ENCODE measurements at places on chromosomes 12 and 14.

- H3K4me3 ChIP-seq = no peak overlapping the region
- no peaks in the 10 kb centered on the region for H3K27me3 ChIP-seq
- H3K27ac ChIP-seq = no peak overlapping the region
- no peaks in the 10 kb centered on the region for H3K36me3 ChIP-seq
These were observed 41.3 kb downstream of the VDR start for GRCh38 chr12:47863467-47863866.

DNA sequence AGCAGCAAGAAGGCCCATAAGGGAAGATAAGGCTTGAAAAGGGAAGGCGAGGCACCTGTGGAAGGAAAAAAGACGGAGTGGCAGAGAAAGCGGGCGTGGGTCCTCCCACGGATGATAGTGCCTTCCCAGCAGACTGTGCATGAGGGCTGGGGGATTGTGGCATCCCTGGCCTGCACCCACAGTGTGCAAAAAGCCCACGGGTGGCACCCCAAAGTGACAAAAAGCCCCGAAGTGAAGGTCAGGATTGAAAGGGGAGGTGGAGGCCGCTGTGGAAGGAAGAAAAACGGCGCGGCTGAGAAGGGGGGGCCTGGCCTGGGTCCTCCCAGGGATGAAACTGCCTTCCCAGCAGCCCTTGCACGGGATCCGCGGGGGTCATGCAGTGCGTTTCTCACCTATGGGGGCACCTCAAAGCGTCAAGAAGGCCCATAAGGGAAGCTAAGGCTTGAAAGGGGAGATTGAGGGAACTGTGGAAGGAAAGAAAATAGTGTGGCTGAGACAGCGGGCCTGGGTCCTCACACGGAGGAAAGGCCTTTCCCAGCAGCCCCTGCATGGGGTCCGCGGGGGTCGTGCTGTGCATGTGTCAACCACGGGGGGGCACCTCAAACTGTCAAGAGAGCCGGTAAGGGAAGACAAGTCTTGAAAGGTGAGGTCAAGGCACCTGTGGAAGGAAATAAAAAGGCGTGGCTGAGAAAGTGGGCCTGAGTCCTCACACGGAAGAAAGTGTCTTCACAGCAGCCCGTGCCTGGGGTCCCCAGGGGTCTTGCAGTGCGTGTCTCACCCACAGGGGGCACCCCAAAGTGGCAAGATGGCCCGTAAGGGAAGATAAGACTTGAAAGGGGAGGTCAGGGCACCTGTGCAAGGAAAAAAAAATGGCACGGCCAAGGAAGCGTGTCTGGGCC is 274.1 kb downstream of the ALG10 start:
- no peaks in the 10 kb centered on the region for H3K36me3 ChIP-seq
- no peak overlapping the region for H3K27ac ChIP-seq
- no peak for DNase-seq
- no peaks in the 10 kb centered on the region for H3K4me1 ChIP-seq

DNA sequence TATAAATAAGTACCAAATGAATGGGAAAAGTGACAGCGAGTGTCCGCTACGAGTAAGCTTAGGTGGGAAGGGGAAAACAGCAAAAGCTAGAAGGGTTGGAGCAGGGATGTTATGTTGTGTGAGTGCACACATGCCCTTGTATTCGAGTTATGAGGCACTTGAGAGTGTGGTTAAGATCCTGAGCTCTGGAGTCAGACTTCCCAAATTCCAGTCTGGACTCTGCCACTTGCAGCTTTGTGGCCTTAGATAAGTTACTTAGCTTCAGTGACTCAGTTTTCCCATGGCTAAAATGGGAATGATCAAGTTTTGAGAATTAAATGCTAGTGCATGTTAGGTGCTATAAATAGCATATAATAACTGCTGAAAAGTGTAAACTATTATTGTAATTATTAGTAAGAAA is 44.9 kb downstream of the KTN1 start:
- H3K36me3 ChIP-seq = peaks cover 30% of the 10 kb centered on the region
- no peak overlapping the region for H3K27ac ChIP-seq
- no peaks in the 10 kb centered on the region for H3K27me3 ChIP-seq
- H3K4me3 ChIP-seq = no peak overlapping the region
- no peak for DNase-seq

- H3K4me1 ChIP-seq = peaks cover 9% of the 10 kb centered on the region
- no peaks in the 10 kb centered on the region for H3K36me3 ChIP-seq
- DNase-seq = no peak
- H3K4me3 ChIP-seq = no peak overlapping the region
These were observed 42.2 kb upstream of the KTN1 start for GRCh38 chr14:55537782-55538181.

GRCh38 chr14:56193347-56193746 is 75.1 kb downstream of the PELI2 start:
- H3K4me3 ChIP-seq = no peak overlapping the region
- H3K27me3 ChIP-seq = no peaks in the 10 kb centered on the region
- no peak overlapping the region for H3K27ac ChIP-seq
- peaks cover 30% of the 10 kb centered on the region for H3K4me1 ChIP-seq

GRCh38 chr12:11147420-11147819 is 13.0 kb upstream of the TAS2R30 start:
- no peaks in the 10 kb centered on the region for H3K4me1 ChIP-seq
- DNase-seq = no peak
- H3K4me3 ChIP-seq = no peak overlapping the region
- no peaks in the 10 kb centered on the region for H3K27me3 ChIP-seq
- no peak overlapping the region for H3K27ac ChIP-seq

DNA sequence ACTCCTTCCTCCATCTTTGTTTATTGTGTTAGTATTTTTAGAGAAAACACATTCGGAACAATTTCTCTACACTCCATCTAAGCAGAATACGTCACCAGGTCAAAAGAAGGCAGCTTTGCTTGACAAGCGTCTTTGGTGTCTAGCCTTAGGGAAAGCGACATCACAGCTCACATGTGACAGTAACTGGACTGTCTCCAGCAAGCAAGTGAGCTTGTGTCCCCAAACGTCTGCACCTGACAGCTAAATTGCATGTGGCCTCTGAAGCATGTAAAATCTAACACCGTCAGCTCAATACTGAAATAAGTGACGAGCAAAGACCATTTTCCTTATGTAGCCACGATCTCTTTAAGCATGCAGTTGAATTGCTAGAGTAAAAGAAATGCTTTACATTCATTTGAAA is 509.8 kb downstream of the GLT1D1 start:
- H3K4me3 ChIP-seq = no peak overlapping the region
- H3K27ac ChIP-seq = no peak overlapping the region
- no peak for DNase-seq
- no peaks in the 10 kb centered on the region for H3K36me3 ChIP-seq
- no peaks in the 10 kb centered on the region for H3K27me3 ChIP-seq

DNA sequence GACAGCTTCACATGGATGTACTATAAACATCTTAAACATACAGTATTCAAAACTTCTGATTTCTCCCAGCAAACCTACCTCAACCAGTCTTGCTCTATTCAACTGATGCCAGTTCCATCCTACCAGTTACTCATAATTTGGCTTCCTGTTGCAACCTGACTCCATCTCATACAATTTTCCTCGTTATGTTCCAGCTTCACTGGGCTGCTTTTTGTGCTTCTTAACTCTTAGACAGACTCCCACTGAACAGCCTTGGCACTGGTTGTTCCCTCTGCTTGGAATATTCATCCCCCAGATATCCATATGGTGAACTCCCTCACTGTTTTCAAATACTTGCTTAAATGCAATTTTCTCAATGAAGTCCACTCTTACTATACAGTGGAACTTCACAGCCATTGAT is 249.2 kb downstream of the AEBP2 start:
- H3K4me3 ChIP-seq = no peak overlapping the region
- H3K36me3 ChIP-seq = no peaks in the 10 kb centered on the region
- no peak overlapping the region for H3K27ac ChIP-seq
- no peak for DNase-seq
- H3K4me1 ChIP-seq = no peaks in the 10 kb centered on the region

DNA sequence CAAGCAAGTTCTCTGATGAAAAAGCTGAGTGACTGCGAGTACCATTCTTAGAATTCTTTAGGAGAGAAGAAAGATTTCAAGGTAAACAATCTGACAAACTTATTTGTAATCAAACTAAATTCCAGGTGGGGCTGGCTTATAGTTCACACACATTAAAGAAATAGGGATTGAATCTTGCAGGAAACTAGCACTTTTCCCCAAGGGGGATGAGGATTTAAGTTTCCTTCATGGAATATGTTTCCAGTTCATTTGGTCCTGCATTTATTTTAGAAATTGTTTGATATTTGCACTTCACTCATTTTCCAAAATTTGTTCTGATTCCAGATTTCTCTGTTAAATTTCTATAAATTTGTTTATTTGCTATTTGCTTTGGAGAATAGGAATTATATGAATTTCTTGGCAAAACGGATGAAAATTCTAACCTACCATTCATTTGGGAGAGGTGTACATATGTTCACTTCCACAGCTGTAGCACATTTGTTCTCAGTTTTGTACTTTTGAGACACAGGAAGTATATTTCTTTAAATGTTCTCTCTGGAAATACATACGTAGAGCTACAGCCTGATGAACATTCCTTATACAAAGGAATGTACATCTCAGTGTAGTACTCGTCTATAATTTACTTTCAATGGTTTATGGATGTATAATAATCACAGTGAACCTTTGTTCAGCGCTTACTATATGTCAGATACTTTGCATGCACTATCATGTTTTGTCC is 145.5 kb downstream of the AKAP6 start:
- peaks cover 8% of the 10 kb centered on the region for H3K4me1 ChIP-seq
- H3K4me3 ChIP-seq = no peak overlapping the region
- no peak for DNase-seq
- no peaks in the 10 kb centered on the region for H3K36me3 ChIP-seq
- H3K27me3 ChIP-seq = no peaks in the 10 kb centered on the region

- H3K4me1 ChIP-seq = peaks cover 14% of the 10 kb centered on the region
- peak overlapping the region; percentile 72 for H3K4me3 ChIP-seq
- H3K27me3 ChIP-seq = peaks cover 83% of the 10 kb centered on the region
These were observed 457 bp downstream of the SOCS2 start for GRCh38 chr12:93572712-93573551.

GRCh38 chr14:61179796-61180398 is 101.2 kb downstream of the TMEM30B start:
- H3K4me3 ChIP-seq = no peak overlapping the region
- no peaks in the 10 kb centered on the region for H3K36me3 ChIP-seq
- H3K27me3 ChIP-seq = no peaks in the 10 kb centered on the region
- no peak overlapping the region for H3K27ac ChIP-seq
- no peak for DNase-seq

- H3K36me3 ChIP-seq = no peaks in the 10 kb centered on the region
- no peak for DNase-seq
- H3K4me1 ChIP-seq = peaks cover 28% of the 10 kb centered on the region
- H3K27ac ChIP-seq = no peak overlapping the region
These were observed 412.9 kb upstream of the GARIN6 start for GRCh38 chr12:99234702-99235101.

GRCh38 chr14:71060274-71060673 is 153.0 kb downstream of the PCNX1 start:
- H3K4me3 ChIP-seq = no peak overlapping the region
- H3K27me3 ChIP-seq = no peaks in the 10 kb centered on the region
- no peaks in the 10 kb centered on the region for H3K4me1 ChIP-seq
- no peak overlapping the region for H3K27ac ChIP-seq

- no peak overlapping the region for H3K4me3 ChIP-seq
- no peaks in the 10 kb centered on the region for H3K36me3 ChIP-seq
- H3K27me3 ChIP-seq = no peaks in the 10 kb centered on the region
- H3K27ac ChIP-seq = no peak overlapping the region
These were observed 23.8 kb downstream of the CFAP251 start for GRCh38 chr12:121942145-121942718.

DNA sequence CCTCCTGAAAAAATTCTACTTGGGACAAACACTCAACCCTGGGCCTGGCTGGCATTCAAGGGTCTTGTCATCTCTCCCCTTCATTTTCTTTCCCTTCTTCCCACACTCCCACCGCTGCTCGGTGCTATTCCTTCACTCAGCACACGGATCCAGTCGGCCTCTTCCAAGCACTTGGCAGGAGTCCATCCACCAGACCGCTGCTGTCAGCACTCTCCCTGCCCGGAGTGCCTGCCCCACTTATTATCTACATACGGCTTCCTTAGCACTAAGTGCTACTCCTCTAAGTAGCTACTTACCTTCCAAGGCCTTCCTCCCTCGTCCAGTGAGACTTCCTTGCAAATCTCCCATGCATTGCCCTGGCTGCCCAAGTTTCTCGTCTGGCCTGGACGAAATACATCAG is 29.8 kb downstream of the CALM1 start:
- no peak overlapping the region for H3K27ac ChIP-seq
- no peaks in the 10 kb centered on the region for H3K36me3 ChIP-seq
- H3K27me3 ChIP-seq = no peaks in the 10 kb centered on the region
- no peak overlapping the region for H3K4me3 ChIP-seq

DNA sequence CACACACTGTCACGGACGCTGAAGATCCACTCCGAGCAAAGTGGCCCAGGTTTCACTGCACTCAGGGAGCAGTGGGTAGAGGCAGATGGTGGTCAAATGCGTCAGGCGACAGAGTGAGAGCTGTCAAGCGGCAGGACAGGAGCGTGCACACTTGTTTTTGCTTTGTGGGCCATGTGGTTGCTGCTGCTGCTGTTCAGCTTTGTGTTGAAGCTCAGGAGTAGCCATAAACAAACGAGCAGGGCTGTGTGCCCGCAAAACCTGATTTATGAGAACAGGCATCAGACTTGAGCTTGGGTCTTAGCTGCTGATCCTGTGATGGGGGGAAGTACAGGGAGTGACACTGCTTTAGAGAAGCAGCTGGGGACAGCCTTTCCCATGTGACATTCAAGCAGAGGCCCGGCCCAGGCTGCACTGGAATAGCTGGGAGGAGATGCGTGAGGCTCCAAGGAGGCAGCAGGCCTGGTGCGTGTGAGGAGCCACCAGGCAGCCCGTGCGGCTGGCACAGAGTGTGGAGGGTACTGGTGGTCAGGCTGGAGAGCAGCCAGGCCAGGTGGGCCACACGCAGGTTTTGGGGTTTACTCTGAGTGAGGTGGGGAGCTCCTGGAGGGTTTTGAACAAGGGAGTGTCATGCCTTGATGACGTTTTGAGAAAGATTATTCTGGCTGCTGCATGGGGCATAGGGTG is 31.1 kb upstream of the ASPG start:
- H3K36me3 ChIP-seq = no peaks in the 10 kb centered on the region
- no peak overlapping the region for H3K27ac ChIP-seq
- H3K27me3 ChIP-seq = peaks cover 13% of the 10 kb centered on the region
- DNase-seq = no peak
- no peaks in the 10 kb centered on the region for H3K4me1 ChIP-seq

DNA sequence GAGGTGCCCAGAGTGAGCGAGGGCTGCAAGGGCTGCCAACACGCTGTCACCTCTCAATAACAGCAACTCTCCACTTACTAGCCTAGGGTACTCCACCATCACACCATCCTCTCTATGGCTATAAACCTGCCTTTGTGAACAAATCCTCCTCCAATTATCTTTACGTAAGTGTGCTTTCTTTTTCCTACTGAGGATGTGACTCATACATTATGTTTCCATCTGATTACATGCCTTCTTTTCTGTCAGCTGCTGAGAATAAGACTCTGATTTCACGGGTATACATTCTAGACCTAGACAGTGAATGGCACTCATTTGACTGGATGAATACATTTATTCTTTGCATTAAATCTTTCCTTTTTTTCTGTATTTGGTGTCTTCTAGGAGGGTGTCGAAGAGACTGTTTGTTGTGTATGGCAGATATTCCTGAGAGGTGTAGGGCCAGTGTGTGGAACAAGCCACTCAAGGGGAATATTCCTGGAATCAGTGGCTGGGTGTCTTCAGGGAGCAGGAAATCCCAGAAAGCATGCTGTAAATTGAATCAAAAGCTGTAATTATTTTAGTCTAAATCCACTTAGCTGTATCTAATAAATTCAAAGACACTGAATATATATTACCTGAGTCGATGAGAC is 327.3 kb upstream of the TMTC1 start:
- no peak for DNase-seq
- H3K4me1 ChIP-seq = no peaks in the 10 kb centered on the region
- H3K36me3 ChIP-seq = no peaks in the 10 kb centered on the region
- H3K27me3 ChIP-seq = no peaks in the 10 kb centered on the region
